ENCODE measurements at places on chromosomes 7 and 10.

DNA sequence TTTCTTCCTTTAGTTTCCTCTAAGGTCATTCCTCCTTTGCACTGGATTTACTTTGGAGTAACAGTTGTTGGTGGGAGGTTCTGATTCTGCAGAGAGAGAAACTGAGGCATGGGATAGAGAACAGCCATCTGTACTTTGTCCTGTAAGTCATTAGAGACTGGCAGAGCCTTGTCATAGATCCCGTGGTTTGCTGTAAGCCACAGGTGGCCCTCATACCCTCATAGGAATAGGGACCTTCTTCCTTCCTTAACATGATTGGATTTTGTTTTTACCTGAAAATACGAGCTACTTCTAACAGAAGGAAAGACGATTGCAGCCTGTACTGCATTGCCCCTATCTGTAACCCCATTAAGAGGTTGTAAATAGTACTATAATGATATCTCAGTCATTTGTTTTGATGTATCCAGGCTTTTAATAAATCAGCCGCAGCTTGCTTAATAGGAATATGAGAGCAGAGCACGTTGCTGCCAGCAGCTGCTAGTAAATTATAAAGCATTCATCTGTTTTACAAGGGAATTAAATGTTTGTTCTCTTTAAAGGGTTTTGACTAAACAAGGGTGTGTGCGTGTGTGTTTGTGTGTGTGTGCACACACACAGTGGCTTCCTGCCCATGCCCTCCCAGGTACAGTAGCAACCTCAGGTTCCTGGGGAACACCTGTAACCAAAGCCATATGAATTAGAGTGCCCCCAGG is 249.8 kb downstream of the AUTS2 start:
- DNase-seq = no peak

DNA sequence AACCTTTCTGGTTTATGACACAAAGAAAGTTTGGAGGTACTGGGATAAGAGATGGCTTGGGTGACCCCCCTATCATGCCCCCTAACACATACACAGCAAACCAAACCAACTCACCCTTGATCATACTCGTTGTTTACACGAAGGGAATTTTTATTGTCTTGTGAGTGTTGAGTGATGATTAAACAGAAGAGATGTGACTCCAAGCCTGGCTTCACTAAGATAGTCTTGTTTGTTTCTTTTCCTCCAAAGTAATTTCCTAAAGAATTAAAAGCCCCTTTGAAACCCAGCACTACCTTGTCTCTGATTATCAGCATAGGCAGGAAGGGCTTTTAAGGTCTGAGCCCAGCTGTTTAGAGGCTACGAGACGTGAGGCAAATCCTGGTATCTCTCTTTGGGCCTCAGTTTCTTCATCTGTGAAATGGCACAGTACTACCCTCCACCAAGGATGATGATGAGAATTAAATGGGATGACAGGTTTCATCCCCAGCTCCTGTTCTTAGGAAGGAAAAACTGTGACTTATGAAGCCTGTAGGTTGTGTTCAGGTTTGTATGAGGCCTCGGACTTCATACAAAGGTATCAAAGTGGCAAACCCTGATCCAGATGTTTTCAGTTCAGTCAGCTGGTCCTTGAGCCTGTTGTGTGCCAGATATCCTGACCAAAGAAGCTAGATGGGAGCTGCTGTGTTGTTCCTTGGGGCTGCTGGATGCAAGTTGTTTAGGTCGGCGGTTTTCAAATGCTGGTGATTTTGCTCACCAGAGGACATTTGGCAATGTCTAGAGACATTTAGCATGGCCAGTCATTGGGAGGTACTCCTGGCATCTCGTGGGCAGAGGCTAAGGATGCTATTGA is 51.8 kb downstream of the TCF7L2 start:
- DNase-seq = no peak

- DNase-seq = no peak
Measured at GRCh38 chr10:132522521-132523411, 14.8 kb upstream of the INPP5A start.

DNA sequence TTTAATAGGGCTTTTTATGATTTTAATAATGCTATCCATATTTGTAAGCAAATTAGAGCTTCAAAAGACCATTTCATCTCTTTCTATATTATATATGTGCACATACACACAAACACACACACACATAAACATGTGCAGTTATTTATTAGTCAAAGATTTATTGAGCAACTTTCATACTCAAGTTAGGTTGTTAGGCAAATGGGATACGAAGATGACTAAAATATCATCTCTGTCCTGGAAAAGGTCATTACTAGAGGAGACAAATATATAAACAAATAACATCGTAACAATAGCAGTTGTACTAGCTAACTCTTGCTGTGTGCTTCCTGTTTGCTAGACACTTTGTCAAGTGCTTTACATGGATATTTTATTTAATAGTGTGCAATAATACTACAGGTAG is 307.9 kb downstream of the SNX13 start:
- no peak for DNase-seq

GRCh38 chr7:156751319-156751718 is 110.7 kb downstream of the RNF32 start:
- DNase-seq = no peak

- DNase-seq = peak; percentile 70
Measured at GRCh38 chr7:78019447-78020135, 221.0 kb downstream of the PHTF2 start.

DNA sequence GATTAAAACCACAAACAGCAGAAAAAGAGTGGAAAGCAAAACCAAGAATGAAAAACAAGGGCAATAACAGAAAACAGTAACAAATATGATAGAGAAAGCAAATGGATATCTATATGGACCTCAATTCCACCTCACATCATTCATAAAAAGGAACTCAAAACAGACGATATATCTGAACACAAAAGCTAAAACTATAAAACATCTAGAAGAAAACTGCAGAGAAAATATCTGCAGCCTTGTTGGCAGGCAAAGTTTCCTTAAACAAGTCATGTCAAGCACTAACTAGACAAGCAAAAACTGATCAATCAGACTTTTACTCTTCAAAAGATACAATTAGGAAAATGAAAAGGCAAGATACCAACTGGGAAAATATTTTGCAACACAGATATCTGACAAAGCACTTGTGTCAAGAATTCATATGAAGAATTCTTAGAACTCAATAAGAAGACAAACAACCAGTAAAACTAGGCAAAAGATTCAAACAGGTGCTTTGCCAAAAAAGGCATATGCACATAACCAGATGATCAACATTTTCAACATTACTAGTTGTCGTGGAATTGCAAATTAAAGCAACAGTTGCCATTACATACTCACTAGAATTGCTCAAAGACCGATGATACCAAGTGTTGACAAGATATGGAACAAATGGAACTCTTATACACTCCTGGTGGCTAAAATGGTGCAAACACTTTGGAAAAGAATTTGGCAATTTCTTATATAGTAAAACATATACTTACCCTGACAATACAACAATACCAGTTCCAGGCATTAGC is 25.9 kb upstream of the ZMIZ1 start:
- DNase-seq = no peak

DNA sequence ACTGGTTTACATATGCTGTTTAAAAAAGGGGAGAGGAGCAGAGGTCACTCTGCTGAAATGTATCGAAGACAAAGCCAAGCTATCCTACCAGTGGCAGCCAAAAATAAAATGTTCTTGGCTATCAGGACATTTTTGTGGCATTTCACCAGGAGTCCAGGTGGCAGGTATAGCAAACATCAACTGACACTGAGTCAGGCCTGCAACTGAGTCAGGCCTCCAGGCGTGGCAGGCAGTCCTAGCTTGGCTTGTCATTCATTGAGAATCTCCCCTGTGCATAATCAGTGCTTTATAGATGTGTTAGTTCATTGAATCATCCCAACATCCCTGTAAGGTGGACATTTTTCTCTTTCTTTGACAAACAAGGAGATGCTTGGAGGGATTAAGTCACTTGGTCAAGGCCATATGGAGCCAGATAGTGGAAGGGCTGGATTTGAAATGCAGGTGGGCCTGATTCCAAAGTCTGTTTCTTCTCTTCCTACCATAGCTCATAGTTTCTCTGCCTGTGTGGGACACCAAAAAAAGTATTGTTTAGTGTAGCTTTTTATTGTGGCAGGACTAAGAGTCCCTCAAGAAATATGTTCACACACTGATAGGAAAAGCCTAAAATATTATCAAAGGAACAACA is 4.3 kb downstream of the DYNC1I1 start:
- DNase-seq = no peak

- no peak for DNase-seq
Measured at GRCh38 chr10:23310404-23310803, 34.2 kb downstream of the C10orf67 start.

DNA sequence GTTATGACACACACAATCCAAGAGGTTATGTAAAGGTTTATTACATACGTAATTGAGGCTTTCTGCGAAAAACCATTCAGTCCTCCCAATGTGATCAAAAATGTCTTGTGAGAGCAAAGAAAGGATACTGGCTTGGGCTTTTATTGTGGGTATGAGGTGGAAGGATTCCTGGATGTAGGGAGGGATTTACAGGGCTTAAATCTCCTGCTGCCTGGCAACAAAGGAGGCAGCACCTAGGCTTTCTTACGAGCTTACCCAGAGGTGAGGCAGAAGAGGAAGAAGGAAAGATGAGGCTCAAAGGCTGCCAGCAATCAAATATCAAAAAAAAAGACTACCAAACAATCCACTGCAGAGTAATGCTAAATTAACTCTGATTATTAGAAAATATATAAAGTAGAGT is 1149.5 kb upstream of the POT1 start:
- DNase-seq = no peak

- no peak for DNase-seq
Measured at GRCh38 chr10:107103174-107104025, 61.1 kb downstream of the SORCS1 start.

- no peak for DNase-seq
Measured at GRCh38 chr7:151689196-151689971, 169.7 kb upstream of the RHEB start.

- DNase-seq = no peak
Measured at GRCh38 chr10:51169111-51169510, 94.8 kb downstream of the PRKG1 start.

DNA sequence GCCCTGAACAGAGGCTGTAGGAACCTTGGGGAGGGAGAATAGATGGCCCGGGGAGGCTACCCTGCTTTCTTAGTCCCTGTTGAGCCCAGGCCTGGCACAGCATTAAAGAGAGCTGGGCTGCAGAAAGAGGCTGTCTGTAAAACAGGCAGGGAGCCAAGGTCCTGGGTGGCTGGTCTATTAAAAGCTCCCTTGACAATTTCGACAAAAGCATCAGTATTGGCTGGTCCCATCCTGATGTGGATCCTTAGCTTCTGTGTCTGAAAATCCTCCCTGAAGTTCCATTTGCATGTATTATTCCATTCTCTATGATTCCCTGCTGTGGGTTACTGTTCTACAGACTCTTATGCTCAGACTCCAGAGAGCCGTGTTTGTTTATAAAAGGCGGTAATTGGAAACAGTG is 158.5 kb downstream of the GALNT17 start:
- DNase-seq = no peak

DNA sequence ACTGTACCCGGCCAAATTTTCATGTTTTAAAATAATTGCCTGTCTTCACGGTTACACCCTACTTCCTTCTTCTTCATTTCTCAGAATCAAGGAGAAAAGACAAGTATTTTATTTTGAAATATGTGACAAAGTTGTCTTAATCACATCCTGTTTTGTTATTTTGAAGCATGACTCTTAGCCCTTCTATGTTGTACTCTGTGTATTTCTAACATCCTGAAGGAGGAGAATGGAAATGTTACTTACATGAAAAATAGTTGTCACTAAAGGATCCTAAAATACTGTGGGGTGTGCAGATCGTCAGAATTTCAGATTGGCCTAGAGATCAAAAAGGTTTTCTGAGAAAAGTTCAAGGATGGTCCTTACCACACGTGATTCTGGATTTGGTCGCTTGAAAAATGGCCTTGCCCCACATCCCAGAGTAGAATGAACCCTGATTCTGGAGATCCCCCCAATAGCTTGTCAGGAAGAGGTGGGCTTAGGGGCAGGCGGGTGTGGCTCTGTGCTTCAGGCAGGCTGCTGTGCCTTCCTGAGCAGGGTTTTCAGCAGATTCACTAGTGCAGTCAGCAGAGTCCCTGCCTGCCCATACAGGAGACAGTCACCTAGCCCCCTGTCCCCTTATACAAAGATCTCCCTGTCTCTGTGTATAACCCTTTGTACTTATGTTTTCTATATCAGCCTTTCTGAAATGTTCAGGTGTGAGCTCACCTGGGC is 8.6 kb downstream of the UPP1 start:
- no peak for DNase-seq

- no peak for DNase-seq
Measured at GRCh38 chr10:81019029-81019890, 481.6 kb downstream of the SH2D4B start.

DNA sequence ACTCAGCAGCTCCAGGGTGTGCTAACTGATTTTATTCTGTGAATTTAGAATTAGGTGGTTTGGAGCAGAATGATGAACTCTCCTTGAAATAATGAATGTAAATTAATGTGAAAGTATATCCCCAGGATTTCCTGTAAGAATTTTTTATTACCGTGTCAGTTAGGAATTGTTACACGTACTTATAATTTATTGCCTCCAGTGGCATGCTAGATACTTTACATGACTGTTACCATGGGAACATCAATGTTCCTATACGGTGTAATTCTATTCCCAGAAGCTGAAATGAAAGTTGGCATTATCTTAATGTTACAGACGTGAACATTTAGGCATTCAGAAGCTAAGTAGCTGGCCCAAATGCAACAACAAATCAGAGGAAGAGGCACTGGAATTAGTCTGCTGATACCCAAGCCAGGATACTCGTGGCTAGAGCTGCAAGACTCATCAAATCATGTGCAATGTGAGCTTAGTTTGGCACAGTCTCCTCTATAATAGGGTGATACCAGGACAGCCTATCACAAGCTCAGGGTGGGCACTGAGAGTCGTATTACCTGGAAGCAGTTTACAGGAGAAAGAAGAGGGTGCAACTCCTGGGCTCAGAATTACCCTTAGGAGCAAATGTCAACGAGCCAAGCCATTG is 30.0 kb upstream of the PRKAR2B start:
- no peak for DNase-seq

DNA sequence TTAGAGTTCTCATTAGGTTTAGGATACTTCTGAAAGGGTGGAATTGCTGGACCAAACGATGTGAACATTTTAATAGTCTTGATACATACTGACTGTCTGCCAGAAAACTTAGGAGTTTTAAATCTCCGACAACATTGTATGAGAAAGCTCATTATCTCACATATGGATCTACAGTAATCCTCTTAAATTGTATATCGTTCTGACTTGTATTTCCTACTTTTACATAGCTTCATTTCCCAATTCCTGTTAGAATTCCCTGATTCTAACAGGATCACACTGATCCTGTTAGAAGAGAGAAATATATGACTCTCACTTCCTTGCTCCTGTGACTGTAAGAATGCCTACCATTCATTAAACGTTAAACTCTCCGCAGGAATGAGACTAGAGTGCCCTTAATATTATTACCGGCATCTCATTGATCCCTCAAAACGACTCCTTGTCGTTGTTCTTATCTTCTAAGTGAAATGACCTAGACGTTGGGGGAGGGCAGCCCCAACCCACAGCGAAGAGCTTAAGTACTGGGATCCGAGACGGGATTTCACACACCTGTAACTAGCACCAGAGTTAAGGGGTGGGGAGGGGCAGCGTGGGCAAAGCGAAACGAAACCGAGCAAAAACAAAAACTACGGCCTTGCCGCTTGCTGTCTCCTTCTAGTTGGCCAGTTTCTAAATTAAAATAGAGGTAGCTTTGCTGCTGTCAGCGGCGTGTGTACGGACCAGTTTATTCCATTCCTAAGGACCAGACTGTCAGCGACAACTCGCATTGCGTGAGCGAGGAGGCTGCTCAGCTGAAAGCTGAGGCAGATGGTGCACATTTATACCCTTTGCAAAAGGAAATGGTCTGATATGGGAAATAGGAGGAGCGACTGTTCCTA is 678 bp upstream of the TMEM106B start:
- peak; percentile 0 for DNase-seq

Measured in GM12891 (cell line).